Activated CD4-positive, alpha-beta T cell treated with anti-CD3 and anti-CD28 coated beads, Interleukin-2, amount 50 U/mL, for 24 hours (primary cell): ENCODE measurements at places on chromosomes 11 and 22.
A peak's percentile ranks its signal among the peaks of the same experiment; 100 is the strongest.

DNA sequence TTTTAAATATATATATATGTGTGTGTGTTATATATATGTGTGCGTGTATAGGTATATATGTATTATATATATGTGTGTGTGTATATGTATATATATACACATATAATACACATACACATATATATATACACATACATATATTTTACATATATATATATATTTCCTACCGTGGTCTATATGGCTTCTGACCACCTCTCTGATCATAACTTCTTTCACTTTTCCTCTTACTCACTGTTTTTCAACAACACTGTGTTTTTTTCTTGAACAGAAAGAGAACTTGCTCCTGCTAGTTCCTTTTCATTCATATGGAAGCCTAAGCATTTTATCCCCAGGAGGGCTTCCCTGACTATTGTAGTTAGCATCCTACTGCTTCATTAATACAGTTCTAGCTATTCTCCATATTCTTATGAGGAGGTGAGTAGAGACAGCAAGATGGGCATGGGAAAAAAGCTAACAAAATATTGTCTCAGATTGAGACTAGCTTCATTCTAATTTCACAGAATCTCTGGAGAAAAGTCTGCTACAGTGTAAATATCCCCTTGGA is 38.5 kb upstream of the CTSC start:
- DNase-seq: no peak

- no peak for DNase-seq
These were observed 18.1 kb upstream of the MRTFA start for GRCh38 chr22:40654522-40655167.

GRCh38 chr11:118051611-118052461 is 25.0 kb upstream of the TMPRSS4 start:
- DNase-seq: peak; percentile 56

DNA sequence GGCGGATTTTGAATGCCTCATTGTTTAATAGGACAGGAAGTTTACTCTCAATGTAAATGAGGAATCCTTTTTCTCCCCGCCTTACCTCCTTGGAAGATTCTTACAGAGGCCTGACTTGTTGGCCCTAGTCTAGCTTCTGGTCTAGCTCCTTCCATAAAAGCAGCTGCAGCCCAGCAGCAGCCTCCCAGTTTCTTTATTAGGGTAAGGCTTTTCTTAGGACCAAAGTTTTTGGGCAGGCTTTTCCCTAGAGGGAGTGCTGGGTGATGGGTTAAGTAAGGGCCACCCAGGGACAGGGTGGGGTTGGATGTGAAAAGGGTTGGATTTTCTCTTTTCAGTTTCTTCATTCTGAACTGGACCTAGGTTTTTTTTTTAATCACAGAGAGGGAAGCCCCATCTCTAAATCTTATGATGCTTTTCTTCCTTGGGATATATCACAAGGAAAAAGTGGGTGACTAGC is 49.7 kb downstream of the LIF start:
- no peak for DNase-seq

- DNase-seq: peak; percentile 24
These were observed 695 bp downstream of the PEX26 start for GRCh38 chr22:18078329-18079041.

DNA sequence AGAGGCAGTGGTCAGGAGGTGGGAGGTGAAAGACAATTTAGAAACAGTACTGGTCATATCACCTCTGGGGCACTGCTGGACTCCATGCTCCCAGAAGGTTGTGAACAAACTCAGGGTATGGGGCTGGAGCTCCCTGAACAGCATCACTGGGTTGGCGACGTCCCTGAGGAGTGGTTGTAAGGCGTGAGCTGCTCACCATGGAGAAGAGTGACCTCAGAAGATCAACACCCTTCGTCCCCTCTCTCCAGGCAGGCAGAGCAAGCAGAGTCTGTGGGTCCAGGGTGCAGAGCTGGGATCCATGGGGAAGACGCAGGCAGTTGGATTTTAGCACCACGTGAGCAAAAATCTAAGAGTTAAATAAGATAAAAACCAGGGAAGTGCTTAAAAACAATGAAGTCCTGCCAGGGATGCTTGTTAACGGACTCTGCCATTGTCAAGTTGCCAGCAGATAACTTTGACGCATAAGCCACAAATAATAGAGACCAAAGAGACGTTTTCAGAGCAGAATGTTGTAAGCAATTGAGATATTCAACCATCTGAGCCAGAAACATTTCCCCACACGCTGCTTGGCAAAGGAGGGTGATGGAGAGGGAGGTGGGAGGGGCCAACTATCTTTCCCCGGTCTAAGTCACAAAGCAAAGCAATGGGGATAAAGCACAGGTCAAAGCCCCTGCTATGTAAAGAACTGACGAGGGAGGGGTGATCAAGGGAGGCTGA is 13.6 kb downstream of the PNPLA5 start:
- no peak for DNase-seq

DNA sequence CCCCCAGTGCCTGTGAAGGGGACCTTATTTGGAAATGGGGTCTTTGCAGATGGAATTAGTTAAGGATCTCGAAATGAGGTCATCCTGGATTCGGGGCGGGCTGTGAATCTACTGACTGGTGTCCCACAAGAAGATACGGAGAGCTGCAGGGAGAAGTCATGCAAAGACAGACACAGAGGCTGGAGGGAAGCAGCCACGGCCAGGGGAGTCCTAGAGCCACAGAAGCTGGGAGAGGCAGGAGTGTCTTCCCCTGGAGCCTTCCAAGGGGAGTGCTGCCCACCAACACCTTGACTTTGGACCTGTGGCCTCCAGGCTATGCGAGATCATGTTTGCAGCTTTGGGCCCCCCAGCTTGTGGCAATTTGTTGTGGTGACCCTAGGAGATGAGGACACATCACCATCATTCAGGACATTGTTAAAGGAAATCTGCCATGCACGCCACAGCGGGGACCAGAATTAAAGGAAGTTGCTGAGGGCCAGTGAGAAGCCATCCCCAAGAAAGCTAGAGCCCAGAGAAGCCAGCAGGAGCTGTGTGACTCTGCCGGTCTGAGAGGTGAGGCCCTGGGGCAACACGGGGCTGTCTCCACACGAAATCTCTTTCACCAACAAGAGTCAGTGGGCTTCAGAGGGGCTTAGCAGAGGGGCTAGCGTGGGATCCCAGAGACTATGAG is 434.7 kb downstream of the BRD1 start:
- no peak for DNase-seq

DNA sequence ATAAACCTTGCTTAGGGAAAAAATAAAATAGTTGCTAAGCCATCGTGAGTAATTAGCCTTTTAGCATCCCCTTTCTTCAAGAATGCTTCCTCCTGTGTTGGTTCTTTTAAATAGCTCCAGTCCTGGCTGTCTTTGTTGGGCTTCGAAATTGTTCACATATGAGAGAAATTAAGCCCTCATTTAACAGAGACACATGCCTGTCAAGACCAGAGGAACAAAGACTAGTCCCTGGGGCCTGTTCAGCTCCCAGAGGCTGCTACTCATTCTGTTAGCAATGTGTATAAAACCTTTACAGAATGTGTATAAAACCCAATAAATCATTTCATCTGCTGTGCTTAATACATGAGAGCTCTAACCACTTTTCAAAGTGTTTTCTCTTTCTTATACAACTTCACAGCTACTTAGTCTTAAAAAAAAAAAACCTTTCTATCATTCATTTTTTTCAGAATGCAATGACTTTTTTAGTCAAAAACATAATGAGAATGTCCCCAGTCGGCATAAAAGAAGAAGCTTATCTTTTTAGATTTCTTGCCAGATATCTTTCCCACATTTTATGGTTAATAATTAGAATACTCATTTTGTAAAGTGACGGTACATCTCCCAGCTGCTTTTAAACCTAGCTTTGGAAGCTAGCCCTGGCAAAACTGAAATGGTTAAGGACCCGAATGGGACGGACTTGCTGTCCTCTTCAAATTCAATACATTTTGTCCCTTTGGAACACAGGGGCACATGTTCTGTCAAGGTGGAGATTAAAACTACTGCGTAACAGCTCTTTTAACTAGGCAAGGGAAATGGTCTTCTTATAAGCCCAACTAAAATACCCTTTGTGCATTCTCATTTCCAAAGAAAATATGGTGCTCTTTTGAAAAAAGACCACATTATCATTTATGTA is 186.1 kb downstream of the SOX6 start:
- DNase-seq: no peak

- no peak for DNase-seq
These were observed 83.9 kb downstream of the GALNT18 start for GRCh38 chr11:11537871-11538270.

GRCh38 chr11:66443602-66444001 is 5.0 kb upstream of the MRPL11 start:
- DNase-seq: no peak
